ENCODE measurements at places on chromosomes 1 and 21. TPM values are rescaled to one million over a fixed set of nuclear protein-coding genes. Genes with fewer than 3 reads are reported as not detected.

DNA sequence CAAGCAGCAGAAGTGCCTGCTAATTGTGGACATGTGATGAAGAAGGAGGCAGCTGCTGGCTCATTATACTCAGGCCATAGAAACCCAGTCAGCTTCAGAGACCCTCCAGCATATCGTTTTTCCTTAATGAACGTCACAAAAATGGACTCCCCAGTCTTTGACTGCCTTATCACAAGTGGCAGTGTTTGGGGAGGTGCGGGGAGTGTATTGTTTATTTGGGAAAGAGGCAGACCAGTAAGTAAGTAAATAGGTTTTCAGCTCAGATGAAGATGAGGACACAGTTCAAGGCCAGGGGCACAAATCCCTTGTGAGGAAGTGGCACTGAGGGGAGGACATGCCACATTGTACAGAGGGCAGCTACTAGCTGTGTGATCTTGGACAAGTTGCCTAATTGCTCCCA, 43.5 kb upstream of the NRDC start:
- no peak for DNase-seq

DNA sequence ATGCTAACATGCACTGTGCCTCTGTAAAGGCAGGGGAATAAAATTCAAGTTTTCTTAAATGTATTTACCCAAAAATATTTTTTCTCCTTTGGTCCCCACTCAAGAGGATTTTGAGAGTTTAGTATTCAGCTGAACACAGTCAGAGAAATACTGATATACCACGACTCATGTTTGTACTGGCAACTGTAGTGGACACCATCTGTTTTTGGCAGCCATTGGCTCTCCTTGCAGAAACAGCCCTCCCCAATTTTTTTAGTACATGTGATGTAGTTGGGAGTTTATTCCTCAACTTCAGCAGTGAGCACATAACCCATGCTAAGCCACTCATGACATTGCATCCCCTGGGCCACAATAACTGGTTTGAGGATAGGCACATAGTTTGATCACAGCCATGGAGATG, 154.8 kb upstream of the POU3F1 start:
- no peak for DNase-seq

GRCh38 chr1:170685166-170685565, 21.2 kb downstream of the PRRX1 start:
- DNase-seq, result no peak

GRCh38 chr1:11068600-11069473, 9.0 kb upstream of the SRM start:
- peak; percentile 74 for DNase-seq

GRCh38 chr1:198937231-198938031, 298.6 kb downstream of the PTPRC start:
- DNase-seq, result no peak

Gene FAM72B
- total RNA-seq, result 1.1 TPM

Gene LY9
- 0.64 TPM for total RNA-seq

Gene FCN3
- total RNA-seq, result 51.9 TPM

Gene CAMK2N1
- 13.6 TPM for total RNA-seq

All from mesenteric fat pad (tissue), 1 donor.